Activated naive CD4-positive, alpha-beta T cell treated with anti-CD3 and anti-CD28 coated beads for 36 hours (primary cell): ENCODE measurements at places on chromosomes 2 and 18. TPM values are rescaled to one million over a fixed set of nuclear protein-coding genes. Genes with fewer than 3 reads are reported as not detected.

DNA sequence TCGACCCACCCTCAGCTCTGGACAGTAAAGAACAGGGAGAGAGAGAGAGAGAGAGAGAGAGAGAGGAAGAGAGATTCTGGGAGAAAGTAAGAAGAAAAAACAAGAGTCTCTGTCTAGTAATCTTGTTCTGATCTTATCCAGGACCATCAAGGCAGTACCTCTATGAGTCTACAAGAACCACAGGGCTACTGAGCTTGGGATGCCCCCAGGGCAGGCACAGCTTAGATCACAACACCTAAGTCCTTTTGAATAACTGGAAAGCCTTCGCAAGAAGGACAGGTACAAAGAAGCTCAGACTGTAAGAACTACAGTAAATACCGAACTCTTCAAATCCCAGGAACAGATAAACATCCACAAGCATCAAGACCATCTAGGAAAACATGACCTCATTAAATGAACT lies 51.4 kb upstream of the SGPP2 start:
- no peak overlapping the region for H3K27ac ChIP-seq
- peaks cover 8% of the 10 kb centered on the region for H3K27me3 ChIP-seq
- H3K36me3 ChIP-seq, result no peaks in the 10 kb centered on the region
- H3K4me3 ChIP-seq, result no peak overlapping the region

Gene PSMA8
- total RNA-seq, result 2.1 TPM

DNA sequence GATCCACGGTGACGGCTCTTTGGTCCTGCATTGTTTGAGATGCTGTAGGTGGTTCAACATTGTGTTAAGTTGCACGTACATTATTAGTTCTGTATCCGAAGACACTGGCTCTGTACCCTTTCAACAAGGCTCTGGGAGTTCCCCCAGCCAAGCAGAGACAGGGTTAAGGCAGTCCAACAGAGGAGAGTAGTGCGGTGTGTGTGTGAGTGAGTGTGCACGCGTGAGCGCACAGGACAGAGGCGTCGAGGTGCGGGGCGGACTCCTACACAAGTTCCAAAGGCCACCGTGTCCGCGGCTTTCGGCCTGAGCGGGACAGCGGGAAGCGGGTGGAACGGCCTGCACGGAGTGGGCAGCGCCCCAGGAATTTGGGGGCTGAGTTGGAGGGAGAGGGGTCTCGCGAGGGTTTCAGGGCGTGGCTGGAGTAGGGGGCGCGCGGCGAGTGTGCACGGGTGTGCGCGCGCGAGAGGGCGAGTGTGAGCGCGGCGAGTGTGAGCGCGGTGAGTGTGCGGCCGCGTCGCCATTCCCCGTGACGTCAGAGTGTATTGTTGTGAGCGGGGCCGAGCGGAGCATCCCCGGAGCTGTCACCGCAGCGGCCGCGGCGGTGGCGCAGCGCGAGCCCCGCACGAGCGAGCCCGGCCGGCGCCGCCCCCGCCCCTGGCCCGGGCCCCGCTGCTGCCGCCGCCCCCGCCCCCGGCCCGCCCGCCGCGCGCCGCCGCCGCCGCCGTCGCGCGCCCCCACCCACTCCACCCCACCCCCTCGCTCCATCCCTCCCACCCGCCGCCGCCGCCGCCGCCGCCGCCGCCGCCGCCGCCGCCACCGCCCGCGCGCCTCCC lies at the start of gene ASXL3:
Gene ASXL3 (plus strand): TSS at position 535 of the 833 bp plus-strand sequence. CDS start 413 bp downstream, outside the sequence.
- no peaks in the 10 kb centered on the region for H3K36me3 ChIP-seq
- H3K27me3 ChIP-seq, result peaks cover 18% of the 10 kb centered on the region
- H3K4me1 ChIP-seq, result peaks cover 4% of the 10 kb centered on the region
- H3K27ac ChIP-seq, result no peak within 1 kb of the TSS
- H3K4me3 ChIP-seq, result peak within 1 kb of the TSS; percentile 45
- no peak for DNase-seq

GRCh38 chr2:227614246-227614645 lies 394 bp downstream of the SCYGR3 start:
- peaks cover 18% of the 10 kb centered on the region for H3K27me3 ChIP-seq
- H3K36me3 ChIP-seq, result no peaks in the 10 kb centered on the region
- no peak overlapping the region for H3K27ac ChIP-seq
- H3K4me1 ChIP-seq, result peaks cover 3% of the 10 kb centered on the region
- H3K4me3 ChIP-seq, result no peak overlapping the region

DNA sequence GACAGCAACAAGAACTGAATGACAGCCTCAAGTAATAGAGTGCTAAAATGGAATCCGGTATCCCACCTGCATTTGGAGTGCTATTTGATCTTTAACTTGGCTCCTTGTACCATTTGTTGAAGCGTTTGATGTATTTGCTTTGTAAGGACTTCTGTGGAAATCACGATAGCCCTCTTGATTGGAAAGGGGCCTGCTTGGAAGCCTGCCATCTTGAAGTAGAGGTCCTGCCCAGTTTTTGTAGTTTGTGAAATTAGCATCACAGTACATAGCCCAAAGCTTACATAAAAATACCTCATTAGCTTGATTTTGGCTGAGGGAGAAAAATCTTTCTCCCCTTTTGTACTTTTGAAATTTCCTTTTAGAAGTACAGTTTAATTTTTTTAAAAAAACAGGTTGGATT lies 2.7 kb downstream of the CDCA7 start:
- H3K27me3 ChIP-seq, result peaks cover 33% of the 10 kb centered on the region
- H3K4me3 ChIP-seq, result no peak overlapping the region
- H3K36me3 ChIP-seq, result peaks cover 43% of the 10 kb centered on the region
- H3K4me1 ChIP-seq, result peaks cover 14% of the 10 kb centered on the region

Gene ACAA2
- total RNA-seq, result 69.8 TPM

DNA sequence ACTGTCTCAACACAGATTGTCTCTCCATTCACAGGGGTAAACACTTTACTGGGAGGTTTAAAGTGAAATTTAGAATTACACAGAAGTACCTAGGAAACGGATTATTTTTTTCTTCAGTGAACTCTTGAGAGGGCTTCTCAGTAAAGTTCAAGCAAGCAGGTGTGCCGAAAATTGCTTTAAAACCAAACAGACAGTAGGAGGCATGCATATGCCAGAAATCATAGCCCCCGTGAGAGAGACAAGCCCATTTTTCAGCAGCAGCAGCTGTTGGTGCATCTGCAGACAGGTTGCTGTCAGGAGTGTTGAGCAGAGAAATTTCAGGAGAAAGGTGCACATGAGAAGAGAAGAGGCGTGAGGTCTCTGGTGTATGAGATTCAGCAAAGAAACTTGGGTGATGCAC lies 2115.5 kb upstream of the CELF4 start:
- H3K27ac ChIP-seq, result no peak overlapping the region
- no peak overlapping the region for H3K4me3 ChIP-seq
- H3K27me3 ChIP-seq, result no peaks in the 10 kb centered on the region
- H3K36me3 ChIP-seq, result no peaks in the 10 kb centered on the region
- DNase-seq, result no peak

Gene ARHGEF4
- 2.6 TPM for total RNA-seq

Gene IL37
- not detected for total RNA-seq

Gene ERICH2
- total RNA-seq, result not detected

GRCh38 chr18:32469190-32469651 lies 1.5 kb downstream of the GAREM1 start:
- peak overlapping the region; percentile 77 for H3K4me3 ChIP-seq
- peaks cover 28% of the 10 kb centered on the region for H3K4me1 ChIP-seq
- DNase-seq, result peak; percentile 18
- H3K27me3 ChIP-seq, result peaks cover 52% of the 10 kb centered on the region

Gene LRATD1
- total RNA-seq, result not detected

Gene HOXD10
- total RNA-seq, result not detected

Gene TTN
- total RNA-seq, result 0.91 TPM

GRCh38 chr2:86072271-86072858 lies 33.3 kb downstream of the POLR1A start:
- H3K27ac ChIP-seq, result peak overlapping the region; percentile 53
- DNase-seq, result no peak
- peaks cover 14% of the 10 kb centered on the region for H3K4me1 ChIP-seq
- H3K36me3 ChIP-seq, result peaks cover 59% of the 10 kb centered on the region

DNA sequence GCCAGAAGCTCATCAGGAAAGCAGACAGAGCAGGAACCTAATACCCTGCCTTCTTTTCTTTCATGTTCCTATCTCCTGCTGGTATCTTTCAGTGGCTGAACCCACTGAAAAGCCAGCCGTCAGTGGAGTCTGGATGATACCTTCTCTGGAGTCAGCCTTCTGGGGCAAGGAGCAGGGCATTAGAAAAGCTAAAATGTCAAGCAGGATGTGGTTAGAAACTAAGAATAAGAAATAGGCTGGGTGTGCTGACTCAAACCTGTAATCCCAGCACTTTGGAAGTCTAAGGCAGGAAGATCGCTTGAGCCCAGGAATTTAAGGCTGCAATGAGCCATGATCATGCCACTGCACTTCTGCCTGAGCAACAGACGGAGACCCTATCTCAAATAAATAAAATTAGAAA lies 642.0 kb upstream of the FSHR start:
- H3K4me3 ChIP-seq, result no peak overlapping the region
- H3K27me3 ChIP-seq, result no peaks in the 10 kb centered on the region
- H3K36me3 ChIP-seq, result no peaks in the 10 kb centered on the region
- no peaks in the 10 kb centered on the region for H3K4me1 ChIP-seq
- H3K27ac ChIP-seq, result no peak overlapping the region

GRCh38 chr2:73939419-73939818 lies 12.7 kb downstream of the DGUOK start:
- peaks cover 34% of the 10 kb centered on the region for H3K36me3 ChIP-seq
- peak overlapping the region; percentile 76 for H3K27ac ChIP-seq
- peak; percentile 76 for DNase-seq
- no peak overlapping the region for H3K4me3 ChIP-seq

DNA sequence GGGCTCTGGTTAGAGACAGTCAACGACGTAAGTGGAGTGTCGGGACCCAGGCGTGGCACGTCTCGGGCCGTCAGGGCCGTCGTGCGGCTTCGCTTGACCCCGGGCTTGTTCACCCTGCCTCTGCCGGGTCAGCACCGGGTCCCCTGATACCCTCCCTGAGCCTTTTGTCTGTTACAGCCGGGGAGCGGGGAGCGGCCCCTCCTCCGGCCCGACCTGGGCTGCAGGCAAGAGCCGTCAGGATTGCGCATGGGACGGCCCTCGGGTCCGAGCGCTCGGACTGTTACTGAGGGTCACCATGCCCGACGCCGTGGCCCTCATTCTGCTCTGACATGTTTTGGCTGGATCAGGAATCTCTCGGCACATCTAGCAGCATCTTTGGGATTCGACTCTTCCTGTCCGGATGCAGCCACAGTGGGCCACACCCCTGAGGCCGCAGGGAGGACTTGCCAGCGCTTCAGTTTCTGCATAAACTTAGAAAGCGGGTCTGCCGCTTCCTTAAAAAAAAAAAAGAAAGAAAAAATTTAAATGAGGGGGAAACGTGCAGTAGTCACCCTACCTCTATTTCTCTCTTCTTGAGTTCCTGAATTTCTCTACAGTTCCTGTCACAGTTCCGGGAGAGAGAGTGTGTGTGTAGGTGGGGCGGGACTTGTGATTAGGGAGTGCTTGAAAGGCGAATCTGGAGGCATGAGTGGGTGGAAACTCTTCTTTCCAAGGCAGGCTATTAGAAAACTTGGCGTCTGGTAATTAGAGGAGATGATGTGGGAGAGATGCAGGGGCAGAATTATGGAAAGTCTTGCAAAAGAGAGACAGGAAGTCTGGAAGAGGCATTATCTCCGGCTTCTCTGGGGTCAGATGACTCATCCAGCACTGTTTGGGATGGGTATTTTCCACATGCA lies 909 bp downstream of the TMEM87B start:
- H3K4me1 ChIP-seq, result peaks cover 42% of the 10 kb centered on the region
- H3K27ac ChIP-seq, result peak overlapping the region; percentile 88
- H3K36me3 ChIP-seq, result peaks cover 14% of the 10 kb centered on the region

Gene SMC6
- 22.8 TPM for total RNA-seq

GRCh38 chr2:88818381-88818780 lies 126.9 kb downstream of the RPIA start:
- no peak overlapping the region for H3K27ac ChIP-seq
- H3K4me1 ChIP-seq, result no peaks in the 10 kb centered on the region
- H3K36me3 ChIP-seq, result no peaks in the 10 kb centered on the region
- DNase-seq, result no peak
- no peak overlapping the region for H3K4me3 ChIP-seq

DNA sequence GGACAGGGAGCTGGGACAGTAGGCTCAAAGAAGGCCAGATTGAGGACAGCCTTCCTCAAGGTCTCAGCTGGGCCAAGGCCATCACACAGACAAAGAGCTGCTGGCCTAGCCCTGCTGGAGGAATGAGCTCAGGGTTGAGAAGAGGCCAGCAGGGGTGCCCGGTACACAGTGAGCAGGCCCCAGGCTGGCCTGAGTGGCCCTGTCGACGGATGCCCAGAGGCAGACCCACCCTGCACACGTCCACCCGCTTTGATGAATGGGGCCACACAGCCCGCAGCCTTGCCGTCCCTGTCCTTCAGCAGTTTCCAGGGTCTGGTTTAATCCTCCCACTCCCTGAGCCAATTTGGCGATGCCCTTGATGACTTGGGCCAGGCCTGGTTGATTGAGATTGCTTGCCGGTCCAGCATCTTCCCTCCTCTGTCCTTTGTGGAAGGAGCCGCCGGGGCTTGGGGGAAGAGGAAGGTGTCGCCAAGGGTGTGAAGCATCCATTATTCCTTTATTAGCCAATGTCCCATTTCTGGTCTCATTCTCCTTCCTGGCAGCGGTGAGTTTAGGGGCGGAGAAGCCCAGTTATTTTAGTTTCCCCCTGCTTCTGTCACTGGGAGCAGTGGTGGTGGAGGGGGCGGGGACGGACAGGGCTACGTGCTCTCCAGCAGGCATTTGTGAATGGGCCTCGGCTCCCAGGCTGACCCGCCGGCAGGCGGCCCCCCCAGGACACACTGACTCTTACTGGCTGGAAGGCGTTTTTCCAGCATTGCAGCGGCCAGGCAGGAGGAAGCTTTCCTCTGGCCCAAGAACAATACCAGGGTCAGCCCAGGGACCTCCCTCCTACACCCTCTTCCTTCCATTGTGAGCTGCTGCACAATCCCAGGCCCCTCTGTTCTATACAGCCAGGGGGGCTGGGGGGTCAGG lies 141.8 kb downstream of the CTIF start:
- no peaks in the 10 kb centered on the region for H3K36me3 ChIP-seq
- H3K4me3 ChIP-seq, result no peak overlapping the region
- no peaks in the 10 kb centered on the region for H3K27me3 ChIP-seq
- no peak overlapping the region for H3K27ac ChIP-seq
- DNase-seq, result no peak

Gene RGPD4
- total RNA-seq, result 0.07 TPM

Gene POTEF
- not detected for total RNA-seq

DNA sequence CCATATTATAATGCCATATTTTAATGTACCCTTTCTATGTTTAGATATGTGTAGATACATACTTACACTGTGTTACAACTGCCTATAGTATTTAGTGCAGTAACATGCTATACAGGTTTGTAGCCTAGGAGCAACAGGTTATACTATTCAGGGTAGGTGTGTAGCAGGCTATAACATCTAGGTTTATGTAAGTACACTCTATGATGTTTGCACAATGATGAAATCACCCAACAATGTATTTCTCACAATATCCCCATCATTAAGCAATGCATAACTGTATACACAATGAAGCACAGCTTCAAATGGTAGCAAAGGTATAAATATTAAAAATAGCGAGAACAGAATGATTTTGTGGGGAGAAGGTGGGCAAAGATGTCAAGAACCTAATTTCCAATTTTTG lies 117.8 kb downstream of the DYM start:
- H3K4me3 ChIP-seq, result no peak overlapping the region
- H3K36me3 ChIP-seq, result peaks cover 6% of the 10 kb centered on the region
- DNase-seq, result no peak
- no peak overlapping the region for H3K27ac ChIP-seq

GRCh38 chr2:206804326-206804725 lies 38.9 kb downstream of the FASTKD2 start:
- H3K27me3 ChIP-seq, result no peaks in the 10 kb centered on the region
- H3K4me1 ChIP-seq, result peaks cover 15% of the 10 kb centered on the region
- H3K4me3 ChIP-seq, result no peak overlapping the region
- H3K27ac ChIP-seq, result no peak overlapping the region
- no peaks in the 10 kb centered on the region for H3K36me3 ChIP-seq
- no peak for DNase-seq

GRCh38 chr2:95165030-95165370 lies 609 bp upstream of the ZNF2 start:
- peak overlapping the region; percentile 89 for H3K27ac ChIP-seq
- DNase-seq, result no peak
- peaks cover 14% of the 10 kb centered on the region for H3K36me3 ChIP-seq
- peaks cover 24% of the 10 kb centered on the region for H3K4me1 ChIP-seq
- peak overlapping the region; percentile 99 for H3K4me3 ChIP-seq
- no peaks in the 10 kb centered on the region for H3K27me3 ChIP-seq
